Activated CD4-positive, alpha-beta T cell treated with anti-CD3 and anti-CD28 coated beads, Interleukin-2, amount 10 ng/mL, durations not matched to agents 7 days and 5 days (primary cell): ENCODE measurements at places on chromosomes 3 and 15.

- no peak for DNase-seq
These were observed 330.2 kb downstream of the RORA start for GRCh38 chr15:60898896-60899295.

DNA sequence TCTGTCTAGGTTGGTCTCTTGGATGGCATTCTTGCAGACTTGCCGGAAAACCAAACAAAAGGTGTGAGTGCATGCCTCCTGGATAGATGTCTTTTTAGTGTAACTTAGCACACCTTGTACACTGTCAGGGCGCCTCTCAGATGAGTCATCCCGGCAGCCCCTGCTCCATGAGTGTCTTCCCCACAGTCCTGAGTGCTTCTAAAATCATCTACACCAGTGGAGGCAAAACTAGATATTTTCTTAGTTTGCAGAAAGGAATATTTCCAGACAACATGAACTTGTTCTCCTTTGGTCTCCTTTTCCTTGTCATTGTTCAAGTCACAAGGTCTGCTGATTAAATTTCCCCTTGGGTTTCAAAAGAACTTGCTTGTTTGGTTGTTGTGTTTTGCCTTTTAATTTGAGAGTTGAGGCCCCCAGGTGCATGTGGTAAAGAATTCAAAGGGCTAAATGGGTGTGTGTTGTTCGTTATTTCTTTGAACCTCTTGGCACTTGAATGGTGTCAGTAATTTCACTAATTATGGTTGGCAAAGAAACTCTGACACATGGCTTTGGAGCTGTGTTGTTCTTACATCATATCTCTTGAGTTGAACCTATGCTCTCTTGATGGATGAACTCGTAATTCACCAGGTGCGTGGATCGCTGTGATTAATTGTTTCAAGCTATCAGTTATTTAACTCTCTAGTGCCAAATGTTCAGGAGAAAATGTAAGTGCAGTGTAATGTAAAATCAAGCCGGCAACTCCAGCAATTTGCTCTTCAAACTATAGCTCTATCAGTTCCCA is 98.2 kb downstream of the IGF1R start:
- DNase-seq = no peak

- no peak for DNase-seq
These were observed 22.0 kb upstream of the LEKR1 start for GRCh38 chr3:156803952-156804741.

DNA sequence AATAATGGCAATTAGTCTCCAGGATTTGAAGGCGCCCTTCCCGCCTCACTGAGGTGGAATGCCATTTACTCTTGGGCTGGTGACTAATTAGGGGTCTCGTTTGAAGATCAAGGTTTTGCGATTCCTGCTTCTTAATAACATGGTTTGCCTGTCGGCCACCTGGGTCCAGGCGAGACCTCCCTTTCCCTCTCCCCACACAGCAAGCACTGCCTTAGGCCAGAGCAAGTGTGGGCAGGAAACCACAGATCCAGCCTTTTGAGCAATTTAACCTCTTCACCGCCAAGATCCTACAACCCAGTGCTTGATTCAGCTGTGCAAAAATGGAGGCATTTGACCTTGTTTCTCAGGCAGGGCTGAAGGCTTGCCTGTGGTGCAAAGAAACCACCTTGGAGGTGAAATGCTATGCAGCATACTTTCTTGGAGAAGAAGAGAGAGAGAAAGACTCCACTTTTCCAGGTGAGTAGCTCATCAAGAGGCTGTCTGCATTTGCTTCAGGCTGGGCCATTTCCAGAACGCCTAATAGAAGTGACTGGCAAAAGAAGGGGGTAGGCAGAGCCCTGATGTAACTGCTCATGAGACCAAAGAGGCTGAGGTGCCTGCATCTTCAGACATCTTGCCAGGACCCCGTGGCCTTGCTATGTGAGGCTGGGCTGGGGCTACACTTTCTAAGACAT is 34.1 kb upstream of the WNT5A start:
- DNase-seq = no peak

GRCh38 chr3:10292505-10293419 is at the start of gene GHRL:
Gene GHRL (minus strand): TSS chr3:10292947. CDS start chr3:10290180, 2,767 bp downstream.
- no peak for DNase-seq

DNA sequence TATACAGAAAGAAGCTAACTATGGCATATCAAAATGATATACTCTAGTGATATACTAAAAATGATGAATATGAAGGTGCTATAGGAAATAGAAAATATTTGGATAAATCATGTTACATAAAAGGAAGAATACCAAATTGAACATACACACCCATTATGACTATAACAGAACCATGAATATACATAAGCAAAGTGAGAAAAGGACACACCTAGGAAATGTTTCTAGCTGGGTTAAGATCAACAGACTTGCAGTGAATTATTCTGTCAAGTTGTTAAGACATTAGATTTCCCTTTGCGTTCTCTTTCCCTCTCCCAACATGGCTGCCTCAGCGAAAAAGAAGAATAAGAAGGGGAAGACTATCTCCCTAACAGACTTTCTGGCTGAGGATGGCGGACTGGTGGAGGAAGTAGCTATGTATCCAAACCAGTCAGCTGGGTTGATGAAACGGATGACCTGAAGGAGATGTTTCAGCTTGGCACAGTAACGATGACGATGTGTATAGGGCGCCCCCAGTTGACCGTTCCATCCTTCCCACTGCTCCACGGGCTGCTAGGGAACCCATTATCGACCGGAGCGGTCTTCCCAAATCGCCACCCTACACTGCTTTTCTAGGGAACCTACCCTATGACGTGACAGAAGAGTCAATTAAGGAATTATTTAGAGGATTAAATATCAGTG is 20.2 kb upstream of the PARP14 start:
- no peak for DNase-seq

DNA sequence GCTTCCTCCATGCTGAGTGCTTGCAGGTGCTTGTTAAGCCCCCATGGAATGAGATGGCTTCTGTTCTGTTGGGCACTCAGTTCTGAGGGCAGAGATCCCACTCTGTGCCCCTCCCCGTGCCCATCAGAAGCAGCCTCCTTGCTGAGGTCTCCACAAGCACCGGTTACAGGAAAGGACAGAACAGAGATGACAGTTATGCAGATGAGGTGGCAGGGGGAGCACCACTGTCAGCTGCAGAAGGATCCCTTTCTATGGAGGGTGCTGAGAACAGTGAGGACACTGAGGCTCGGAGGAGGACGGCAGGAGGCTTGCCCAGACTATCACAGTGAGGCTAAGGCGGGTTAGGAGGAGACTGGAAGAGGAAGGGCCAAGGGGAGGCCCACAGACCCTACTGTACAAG is 12.4 kb downstream of the CACNA2D2 start:
- DNase-seq = no peak

DNA sequence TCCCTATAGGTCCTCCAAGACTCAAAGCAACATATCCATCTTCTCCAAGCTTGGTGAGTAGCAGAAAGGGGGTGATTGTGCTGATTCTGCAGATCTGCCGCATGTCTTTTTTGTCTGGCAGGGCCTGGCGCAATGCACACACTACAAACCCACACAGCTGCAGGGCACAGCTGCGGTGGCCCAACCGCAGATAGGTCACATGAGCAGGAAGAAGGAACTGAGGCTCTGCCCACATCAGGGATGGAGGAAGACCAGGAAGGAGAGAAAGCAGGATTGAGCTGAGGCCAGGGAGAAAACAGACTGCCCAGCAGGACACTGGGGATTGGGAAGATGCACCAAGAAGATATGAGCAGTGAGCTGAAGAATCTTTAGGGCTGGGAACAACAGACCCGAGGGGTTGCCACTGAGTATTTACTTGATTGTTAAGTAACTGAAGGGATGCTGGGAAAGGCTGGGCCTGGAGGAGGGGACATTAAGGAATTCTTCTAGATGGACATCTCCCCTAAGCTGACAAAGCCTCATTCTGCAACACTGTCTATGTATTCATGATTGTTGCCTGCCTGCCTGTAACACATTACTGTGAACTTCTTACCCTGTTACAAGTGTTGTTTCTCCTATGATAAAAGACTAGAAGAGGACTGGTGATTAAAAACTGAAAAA is 126.7 kb downstream of the MYLK start:
- DNase-seq = no peak

- no peak for DNase-seq
These were observed 53.8 kb downstream of the GJD2 start for GRCh38 chr15:34700891-34701427.

- peak; percentile 55 for DNase-seq
These were observed 1.2 kb downstream of the CISH start for GRCh38 chr3:50610181-50610971.

DNA sequence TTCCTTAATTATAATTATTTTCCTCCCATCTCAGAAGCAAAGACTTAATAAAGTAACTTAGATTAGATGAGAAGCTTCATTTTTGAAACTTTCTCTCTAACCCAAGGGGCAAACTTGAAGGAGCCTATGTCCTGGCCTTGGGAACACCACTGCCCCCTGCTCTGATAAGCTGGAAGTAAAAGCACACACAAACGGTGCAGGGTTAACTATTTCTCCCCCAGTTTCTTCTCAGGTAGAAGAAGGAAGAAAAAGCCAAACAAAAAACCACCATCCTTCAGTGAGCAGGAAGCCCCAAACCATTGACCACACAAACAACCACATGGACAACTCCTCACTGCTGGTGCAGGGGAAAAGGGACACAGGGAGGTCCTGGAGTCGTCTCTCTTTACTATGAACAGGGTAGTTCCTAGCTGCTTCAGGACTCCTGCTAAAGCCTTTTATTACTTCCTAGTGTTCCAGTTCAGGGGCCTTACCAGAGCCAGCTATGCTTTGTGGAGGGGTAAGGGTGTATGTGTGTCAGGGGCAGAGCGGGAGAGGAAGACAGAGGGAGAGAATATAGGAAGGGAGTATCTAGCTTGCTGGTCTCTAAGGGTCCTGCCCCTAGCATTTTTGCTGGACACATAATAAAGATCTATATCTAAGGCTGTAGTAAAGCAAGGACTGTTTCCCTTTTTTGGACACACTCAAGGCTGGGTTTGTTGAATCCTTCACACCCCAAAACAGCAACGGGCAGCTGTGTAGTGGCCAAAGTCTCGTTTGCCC is 94.0 kb upstream of the UMPS start:
- DNase-seq = peak; percentile 12

- DNase-seq = no peak
These were observed 63.5 kb downstream of the IGF1R start for GRCh38 chr15:98711810-98712209.

GRCh38 chr3:35537265-35537664 is 102.1 kb upstream of the ARPP21 start:
- no peak for DNase-seq

- DNase-seq = no peak
These were observed 17.6 kb downstream of the METTL6 start for GRCh38 chr3:15409774-15410173.

DNA sequence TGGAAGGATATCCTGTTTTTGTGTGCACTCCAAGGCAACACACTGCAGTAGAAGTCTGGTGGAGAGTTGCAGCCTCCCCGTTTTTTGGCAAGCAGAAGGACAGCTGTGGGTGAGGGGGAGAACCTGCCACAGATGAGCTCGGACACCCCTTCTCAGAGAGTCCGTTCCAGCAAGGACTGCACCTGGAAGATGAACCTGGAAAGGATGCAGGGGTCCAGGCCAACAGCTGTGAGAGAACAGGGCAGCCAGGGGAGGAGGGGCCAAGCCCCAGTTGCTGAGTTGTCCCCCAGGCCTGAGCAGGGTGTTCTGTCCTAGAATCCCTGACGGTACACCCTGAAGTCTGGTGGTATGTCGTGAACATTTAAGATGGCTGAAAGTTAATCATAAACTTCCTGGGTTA is 30.2 kb downstream of the ZXDC start:
- DNase-seq = no peak

DNA sequence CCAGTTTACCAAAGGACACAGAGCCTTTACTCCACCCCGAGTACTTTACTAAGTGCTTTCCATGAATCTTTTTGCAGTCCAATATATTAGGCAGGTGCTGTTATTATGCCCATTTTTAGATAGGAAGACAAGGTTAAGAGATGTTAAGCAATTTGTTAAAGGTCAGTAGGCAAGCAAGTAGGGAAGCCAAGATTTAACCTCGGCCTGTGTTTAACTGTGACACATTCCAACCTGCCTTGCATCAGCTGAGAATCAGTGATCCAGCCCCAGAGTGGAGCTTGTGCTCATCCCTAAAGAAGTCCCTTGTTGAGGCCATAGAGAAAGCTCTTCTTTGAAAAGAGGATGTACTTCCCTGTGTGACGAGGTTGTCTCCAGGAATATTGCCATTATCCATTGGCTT is 51.3 kb upstream of the C15orf61 start:
- DNase-seq = no peak

DNA sequence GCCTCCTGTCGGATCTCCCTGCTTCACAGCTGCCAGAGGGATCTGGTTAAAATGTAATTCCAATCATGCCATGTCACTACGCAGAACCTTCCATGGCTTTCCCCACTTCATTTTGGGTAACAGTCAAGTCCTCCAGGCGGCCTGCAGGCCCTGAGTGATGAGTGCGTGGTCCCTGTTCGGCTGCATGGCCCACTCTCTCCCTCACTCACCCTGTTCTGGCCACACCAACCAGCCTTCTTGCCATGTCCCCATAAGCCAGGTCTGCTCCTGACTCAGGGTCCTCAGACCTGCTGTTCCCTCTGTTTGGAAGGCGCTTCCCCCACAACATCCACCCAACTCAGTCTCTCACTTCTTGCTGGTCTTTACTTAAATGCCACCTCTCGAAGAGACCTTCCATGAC is 41.6 kb upstream of the LINGO1 start:
- no peak for DNase-seq

DNA sequence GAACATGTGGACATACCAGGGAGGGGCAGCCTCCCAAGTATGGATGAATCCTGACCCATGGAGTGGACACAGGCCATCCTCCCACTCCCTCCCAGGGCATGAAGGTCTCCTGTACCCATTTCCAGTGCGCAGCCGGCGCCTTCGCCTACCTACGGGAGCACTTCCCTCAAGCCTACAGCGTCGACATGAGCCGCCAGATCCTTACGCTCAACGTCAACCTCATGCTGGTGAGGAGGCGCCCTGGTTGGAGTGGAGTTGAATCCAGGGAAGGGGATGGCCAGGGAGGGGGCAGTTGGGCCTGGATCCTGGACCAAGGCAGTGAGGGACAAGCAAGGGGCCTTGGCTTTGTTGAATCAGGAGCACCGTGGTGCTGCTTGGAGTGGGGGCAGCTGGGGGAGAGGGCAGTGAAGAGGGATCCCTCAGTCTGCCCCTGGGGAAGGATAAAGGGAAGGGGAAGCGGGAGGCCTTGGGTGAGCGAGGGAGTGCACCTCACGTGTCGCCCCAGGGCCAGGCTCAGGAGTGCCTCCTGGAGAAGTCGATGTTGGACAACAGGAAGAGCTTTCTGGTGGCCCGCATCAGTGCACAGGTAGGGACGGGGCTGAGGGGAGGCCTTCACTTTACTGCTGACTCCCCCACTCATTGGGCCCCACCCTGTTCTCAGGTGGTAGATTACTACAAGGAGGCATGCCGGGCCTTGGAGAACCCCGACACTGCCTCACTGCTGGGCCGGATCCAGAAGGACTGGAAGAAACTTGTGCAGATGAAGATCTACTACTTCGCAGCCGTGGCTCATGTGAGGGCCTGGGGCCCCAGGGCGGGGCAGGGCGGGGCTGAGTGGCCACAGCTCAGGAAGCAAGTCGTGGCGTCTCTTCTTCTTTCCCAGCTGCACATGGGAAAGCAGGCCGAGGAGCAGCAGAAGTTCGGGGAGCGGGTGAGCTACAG is 25.3 kb downstream of the PTPN23 start:
- DNase-seq = no peak
